ENCODE measurements at places on chromosomes 16 and 17.

- DNase-seq = no peak
These were observed 160.2 kb upstream of the LHX1 start for GRCh38 chr17:36777118-36777517.

DNA sequence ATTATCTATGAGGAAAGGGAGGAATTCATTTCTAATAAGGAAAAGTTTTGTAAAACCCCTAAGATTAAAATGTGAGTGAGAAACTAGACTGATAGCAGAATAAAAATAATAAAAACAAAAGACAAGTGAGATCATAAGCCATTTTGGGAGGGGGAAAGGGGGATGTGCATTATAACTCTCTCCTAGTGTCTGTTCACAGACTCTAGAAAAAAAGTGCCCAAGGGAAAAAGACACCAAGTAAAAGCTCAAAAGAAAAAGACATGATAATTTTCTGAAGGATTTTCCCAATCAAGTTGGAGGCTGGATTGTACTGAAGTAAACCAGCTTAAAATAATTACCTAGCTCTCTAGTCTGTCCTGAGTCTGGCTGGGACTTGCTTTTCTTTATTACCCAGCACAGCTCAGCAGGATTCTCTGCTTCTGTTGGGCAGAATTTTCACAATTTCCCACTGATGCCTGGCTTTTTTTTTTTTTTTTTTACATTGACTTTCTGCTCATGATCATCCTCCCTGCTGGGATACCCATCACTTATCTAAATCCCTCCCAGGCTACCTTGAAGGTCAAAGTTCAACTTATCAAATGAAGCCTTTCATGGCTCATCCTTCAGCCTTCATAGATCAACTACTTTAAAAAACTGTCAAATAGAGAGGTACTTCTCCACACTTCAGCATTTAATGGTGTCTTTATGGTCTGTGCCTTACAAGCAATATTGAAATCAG lies 124.2 kb upstream of the KCNJ16 start:
- no peak for DNase-seq

- DNase-seq = no peak
These were observed 22.6 kb downstream of the MRM3 start for GRCh38 chr17:804541-805435.

- no peak for DNase-seq
These were observed 430 bp downstream of the TSEN54 start for GRCh38 chr17:75516619-75517296.

GRCh38 chr16:14369734-14370598 lies 260.1 kb downstream of the PARN start:
- DNase-seq = no peak

DNA sequence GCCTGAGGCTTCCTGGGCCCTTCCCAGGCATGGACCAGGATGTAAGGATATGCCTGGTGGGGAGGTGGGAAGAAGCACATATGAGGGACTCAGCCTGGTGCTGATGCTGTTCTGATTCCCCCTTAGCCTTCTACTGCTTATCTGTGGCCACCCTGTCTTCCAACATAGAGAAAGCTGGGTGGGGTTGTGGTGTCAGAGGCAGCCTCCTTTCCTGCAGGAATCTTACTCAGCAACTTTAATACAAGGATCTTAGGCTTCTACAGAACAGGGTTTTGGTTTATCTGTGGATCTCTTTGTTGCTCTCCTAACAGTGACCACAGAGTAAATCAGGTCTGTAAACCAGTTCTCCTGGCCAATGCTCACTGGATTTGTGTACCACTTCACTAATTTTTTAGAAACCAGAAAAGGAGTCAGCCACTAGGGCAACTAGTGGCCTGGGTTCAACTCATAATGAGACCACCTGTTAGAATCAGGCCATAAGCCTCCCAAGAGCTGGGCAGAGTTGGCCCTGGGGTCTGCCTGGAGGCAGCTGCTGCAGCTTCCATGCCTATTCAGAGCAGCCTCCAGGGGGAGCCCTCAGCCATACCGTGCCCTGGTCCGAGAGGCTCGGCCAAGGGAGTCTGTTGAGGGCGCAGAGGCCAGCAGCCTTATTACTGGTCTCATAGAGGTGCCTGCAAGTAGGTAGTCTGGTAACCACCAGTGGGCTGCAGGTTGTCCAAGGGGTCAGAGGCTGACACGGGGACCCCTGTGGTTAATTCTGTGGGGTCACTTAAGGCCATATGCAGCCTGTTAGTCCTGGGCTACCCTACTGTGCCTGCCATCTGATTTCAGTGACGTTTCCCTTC lies 7.1 kb downstream of the HAS3 start:
- peak; percentile 19 for DNase-seq

DNA sequence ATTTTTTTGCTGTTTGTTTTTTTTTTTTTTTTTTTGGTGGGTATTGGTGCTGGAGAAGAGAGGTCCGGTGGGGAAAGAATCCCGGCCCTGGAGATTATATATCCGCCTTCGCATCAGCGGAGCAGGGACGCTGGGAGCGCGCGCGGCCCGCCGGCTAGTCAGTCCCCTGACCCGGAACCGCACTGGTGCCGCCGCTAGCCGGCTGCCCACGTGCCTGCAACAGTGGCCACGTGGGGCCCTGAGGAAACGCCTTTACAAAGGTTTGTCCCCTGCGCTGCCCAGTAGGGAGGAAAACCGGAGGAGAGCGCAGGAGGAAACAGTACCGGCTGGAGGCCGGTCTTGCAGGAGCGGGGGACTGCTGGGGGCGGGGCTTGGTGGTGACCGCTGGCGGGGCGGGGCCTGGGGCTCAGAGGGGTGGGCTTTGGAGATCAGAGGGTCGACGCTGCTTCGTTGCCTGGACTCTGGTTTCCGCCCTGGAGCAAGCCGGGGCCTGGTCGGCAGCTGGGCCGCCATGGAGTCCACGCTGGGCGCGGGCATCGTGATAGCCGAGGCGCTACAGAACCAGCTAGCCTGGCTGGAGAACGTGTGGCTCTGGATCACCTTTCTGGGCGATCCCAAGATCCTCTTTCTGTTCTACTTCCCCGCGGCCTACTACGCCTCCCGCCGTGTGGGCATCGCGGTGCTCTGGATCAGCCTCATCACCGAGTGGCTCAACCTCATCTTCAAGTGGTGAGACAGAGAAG lies at the start of gene G6PC3:
TSS of gene G6PC3 (plus strand) at position 281 of the 743 bp plus-strand sequence. CDS start at position 512, 231 bp downstream.
- peak; percentile 63 for DNase-seq

DNA sequence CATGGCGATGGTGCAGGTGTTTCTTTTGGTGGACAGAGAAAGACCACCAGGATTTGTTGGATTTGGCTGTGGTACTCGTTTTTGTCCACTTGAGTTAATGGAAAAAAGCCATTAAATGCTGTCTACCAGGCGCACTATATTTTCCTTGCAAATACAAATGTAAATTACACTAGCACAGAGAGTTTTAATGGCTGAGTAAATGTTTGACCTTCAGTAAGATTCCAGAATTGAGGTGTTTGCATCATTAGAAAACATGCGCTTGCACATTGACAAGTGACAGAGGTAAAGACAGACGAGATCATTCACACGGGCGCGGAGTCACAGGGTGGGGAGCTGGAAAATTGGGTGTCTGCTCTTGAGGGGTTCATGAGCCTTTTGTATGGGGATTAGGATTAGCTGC lies 53.5 kb upstream of the AKTIP start:
- no peak for DNase-seq

- no peak for DNase-seq
These were observed 63.5 kb upstream of the TEX2 start for GRCh38 chr17:64326420-64327054.

DNA sequence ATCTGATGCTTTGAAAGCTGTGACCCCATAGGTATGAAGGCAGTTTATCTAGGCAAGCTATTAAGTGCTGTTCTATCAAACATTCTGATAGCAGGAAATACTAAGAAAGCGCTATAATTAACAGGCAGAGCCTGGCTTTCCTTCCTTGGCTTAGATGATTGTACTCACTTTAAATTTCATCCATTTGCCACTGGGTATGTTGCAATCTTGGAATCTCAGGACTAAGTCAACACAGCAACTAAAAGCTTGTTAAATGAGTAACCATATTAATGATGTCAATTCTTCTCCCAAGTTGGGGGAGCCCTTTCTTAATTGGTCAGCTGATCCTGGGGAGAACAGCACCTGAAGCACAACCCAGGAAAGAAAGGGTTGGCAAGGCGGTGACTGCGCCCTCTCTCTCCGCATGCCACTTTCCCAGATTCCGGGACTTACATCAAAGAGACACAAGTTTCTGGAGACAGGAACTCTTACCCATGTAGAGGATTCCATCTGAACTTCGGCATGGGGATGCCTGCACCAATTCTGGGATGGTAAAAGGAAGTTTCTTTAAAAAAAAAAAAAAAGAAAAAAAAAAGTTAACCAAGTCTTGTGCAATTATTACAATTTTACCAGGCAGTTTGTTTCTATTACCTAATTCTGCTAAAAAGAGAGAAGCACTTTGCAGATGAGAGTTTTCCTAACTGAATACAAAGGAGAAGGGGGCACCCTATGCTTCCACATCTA lies 54.4 kb upstream of the ICAM2 start:
- no peak for DNase-seq

- no peak for DNase-seq
These were observed 47.5 kb upstream of the CLEC3A start for GRCh38 chr16:77974883-77975282.

DNA sequence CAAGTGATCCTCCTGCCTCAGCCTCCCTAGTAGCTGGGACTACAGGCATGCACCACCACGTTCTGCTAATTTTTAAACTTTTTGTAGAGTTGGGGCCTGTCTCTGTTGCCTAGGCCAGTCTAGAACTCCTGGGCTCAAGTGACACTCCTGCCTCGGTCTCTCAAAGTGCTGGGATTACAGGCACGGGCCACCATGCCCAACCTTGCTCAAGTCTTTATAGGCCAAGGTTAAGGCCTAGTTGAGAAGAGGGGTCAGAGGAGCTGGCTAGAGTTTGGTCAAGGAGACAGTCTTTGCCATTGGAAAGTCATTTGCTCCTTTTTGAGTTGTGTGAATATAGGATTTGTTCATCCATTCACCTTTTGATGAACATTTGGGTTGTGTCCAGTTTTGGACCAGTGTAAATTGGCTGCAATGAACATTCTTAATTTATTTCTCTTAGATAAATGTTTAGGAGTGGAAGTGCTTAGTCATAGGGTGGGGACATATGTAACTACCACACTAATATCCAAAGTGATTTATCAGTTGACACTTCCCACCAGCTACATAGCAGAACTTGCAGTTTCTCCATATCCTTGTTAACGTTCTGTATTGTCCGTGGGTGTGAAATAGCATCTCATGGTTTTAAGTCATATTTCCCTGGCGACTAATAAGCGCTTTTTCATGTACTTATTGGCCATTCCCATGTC lies 30.7 kb upstream of the ARHGAP17 start:
- DNase-seq = no peak

DNA sequence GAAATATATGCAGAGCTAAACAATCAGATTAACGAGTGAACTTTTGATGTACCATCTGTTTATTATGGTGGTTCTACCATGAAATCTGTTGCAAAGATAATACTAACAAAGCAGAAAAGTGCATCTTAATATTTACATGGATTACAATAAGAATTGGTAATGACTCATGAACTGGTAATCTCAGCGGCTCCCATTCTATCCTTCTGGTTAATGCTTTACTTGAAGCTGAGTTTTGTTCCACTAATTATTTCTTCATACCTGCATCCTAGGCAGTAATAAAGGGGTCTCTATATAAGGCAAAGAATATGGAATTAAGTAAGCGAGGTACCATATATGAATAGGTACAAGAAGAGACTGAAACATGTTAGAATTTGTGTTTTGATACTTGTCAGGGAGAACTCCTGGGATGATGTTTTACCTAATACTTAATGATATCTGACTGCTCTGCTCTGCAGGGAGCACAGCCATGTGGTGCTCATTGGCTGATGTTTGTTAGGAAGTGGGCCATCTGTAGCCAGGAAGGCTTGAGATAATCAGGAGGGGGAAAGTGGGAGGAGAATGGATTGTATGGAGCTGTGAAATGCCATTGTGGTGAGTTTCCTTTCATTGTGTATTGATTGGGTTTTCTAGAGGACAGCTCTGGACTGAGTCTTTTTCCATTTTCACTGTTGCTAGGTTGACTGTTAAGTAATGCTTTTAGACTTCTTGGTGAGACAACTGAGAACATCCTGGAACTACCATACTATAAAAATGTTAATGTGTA lies 52.6 kb downstream of the MAP2K6 start:
- DNase-seq = no peak

DNA sequence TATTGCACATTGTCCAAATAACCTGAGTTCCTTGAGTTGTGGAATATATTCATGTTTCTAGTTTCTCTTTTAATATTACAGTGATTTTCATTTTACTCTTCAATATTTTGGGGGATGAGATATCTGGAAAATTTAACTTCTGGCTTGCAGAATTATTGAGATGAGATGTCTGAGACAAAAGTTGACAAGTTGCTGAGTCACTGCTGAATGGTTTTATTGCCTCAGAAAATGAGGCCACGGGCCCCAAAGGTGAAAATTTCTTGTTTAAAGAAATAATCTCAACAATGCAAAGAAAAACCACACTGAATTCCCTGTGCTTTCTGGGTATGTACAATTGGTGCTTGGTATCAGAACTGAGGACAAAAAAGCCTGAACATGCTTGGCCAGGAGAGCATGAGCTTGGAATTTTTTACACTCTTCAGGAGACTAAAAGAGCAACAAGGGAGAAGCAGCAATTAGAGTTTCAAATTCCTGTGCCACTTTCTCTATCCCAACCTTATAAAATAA lies 129.2 kb upstream of the TOM1L1 start:
- no peak for DNase-seq

GRCh38 chr16:7716660-7717550 lies 384.3 kb downstream of the RBFOX1 start:
- DNase-seq = no peak

DNA sequence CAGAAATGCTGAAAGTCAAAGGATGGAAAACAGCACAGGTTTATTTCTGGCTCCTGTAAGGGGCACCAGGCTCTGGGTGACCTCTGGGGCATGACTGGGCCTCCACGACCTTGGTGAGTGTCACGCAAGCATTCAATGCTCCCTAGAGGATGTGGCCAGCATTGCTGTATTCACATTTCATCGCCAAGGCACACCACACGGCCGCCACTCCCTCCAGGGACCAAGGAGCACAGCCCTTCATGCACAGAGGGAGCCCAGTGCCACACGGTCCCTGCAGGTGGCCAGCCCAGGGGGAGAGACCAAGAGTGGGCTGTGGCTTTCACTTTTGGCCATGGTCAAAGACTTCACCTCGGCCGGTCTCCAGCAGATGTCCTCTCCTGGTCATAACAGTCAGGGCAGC lies 137.4 kb upstream of the TNRC6C start:
- DNase-seq = no peak

DNA sequence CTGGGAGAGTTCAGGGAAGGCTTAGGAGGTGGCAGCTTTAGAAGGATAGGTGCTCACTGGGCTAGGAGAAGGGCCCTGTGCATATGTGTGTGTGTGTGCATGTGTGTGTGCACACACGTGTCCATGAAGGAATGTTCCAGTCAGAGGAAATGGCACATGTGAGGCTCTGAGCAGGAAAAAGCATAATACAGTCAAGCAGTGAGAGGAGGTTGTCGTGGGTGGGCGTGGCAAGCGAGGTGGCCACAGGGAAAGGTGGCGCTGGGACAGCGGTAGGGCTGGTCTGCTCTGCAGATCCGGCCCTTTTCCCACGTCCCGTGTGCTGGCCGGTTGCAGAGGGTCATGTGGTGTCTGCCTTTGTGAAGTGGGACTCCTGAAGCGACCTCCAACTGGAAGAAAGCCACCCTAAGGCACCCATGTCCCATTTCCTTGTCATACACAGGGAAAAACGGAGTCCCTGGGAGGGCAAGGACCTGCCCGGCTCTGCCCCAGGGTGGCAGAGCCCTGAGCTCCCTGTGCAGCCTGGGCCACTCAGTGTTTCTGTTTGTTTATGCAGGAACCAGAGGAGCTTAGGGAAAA lies 40.1 kb downstream of the NT5M start:
- DNase-seq = no peak

GRCh38 chr16:86783636-86784626 lies 205.6 kb downstream of the FOXL1 start:
- DNase-seq = no peak

GRCh38 chr17:67671493-67671892 lies 46.2 kb upstream of the NOL11 start:
- no peak for DNase-seq

- DNase-seq = no peak
These were observed 1107.3 kb upstream of the EEF2KMT start for GRCh38 chr16:6204945-6205344.

Measured in activated effector memory CD4-positive, alpha-beta T cell treated with Interleukin-2 at 50 U/mL for 16 hours (primary cell).